ENCODE measurements at places on chromosomes 2 and 18.

DNA sequence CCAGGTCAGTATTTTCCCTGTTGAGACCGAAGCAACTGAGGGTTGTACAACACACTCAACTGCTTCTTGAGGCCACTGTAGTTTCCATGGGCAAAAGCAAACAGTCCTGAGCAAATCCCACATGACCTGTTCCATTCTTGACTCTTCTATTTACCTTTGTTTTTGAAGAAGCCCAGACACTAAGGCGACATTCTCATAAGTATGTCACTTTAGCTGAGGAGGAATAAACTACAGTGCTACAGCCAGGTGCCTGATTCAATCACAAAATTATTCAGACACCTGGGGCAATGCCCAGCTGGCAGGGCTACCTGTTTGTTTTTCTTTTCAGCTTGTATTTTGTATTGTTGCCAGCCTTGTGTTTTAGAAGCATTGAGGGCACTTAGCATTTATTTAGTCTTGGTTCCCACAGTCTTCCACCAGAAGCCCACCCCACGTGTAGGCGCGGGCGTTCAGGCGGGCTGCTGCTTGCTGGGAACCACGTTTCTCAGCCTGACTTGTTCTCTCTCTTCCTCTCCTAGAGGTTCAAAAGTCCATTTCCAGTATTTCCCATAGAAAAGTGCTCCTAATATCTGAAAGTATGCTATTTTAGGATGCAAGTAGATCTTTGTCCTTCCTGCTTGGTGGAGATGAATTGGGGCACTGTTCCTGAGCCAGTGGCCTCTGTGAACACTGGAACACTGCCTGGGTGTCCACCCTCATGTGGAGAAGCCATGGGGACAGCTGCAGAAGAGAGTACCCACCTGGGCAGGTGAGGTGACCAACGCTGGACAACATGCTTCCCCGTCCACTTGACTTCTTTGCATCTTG, 99.0 kb upstream of the COPS8 start:
- no peak for DNase-seq

GRCh38 chr2:60980071-60980815, 37.3 kb upstream of the PEX13 start:
- no peak for DNase-seq

- DNase-seq, result no peak
Measured at GRCh38 chr2:237935740-237936452, 30.9 kb upstream of the UBE2F start.

- DNase-seq, result no peak
Measured at GRCh38 chr2:216754336-216754735, 59.0 kb upstream of the IGFBP5 start.

- no peak for DNase-seq
Measured at GRCh38 chr2:205505371-205505770, 176.9 kb upstream of the NRP2 start.

- DNase-seq, result no peak
Measured at GRCh38 chr2:88066543-88066942, 1.1 kb upstream of the SMYD1 start.

- DNase-seq, result no peak
Measured at GRCh38 chr2:102753563-102754159, 8.2 kb upstream of the TMEM182 start.

DNA sequence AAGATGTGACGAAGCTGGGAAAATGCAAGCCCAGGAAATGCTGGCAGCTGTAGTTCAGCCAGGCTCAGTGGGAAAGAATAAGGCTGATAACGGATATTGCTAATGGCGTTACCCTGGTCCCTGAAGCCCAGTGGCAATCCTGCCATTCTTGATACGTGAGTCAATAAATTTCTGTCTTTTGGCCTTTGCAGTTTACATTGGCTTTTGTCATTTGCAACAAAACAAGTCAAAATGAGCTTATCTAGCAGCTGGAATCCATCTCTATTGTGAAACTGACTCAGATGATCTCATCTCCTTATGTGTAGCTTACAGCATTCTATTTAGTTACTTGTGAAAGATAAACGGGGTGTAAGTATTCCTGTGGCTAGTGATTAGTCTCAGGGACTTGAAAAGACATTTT, 43.8 kb downstream of the ARL6IP6 start:
- no peak for DNase-seq

DNA sequence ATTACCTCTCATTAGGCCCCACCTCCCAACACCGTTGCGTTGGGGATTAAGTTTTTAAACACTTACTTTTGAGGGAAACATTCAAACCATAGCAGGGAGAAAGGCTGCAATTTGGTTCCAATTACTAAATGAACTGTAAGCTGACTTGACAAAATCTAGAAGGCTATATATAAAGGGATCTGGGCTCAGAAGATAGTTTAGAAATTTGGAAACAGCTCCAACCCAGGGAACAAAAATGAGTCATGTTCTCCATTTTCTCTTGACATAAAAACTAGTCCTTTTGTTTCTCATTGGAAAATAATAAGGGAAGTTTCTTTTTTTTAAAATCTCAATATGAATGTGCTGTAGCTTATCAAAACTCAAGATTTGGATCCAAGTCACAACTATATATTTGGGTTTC, 17.5 kb downstream of the MOGAT1 start:
- DNase-seq, result no peak

GRCh38 chr2:235536711-235537110, 42.9 kb downstream of the AGAP1 start:
- DNase-seq, result no peak

DNA sequence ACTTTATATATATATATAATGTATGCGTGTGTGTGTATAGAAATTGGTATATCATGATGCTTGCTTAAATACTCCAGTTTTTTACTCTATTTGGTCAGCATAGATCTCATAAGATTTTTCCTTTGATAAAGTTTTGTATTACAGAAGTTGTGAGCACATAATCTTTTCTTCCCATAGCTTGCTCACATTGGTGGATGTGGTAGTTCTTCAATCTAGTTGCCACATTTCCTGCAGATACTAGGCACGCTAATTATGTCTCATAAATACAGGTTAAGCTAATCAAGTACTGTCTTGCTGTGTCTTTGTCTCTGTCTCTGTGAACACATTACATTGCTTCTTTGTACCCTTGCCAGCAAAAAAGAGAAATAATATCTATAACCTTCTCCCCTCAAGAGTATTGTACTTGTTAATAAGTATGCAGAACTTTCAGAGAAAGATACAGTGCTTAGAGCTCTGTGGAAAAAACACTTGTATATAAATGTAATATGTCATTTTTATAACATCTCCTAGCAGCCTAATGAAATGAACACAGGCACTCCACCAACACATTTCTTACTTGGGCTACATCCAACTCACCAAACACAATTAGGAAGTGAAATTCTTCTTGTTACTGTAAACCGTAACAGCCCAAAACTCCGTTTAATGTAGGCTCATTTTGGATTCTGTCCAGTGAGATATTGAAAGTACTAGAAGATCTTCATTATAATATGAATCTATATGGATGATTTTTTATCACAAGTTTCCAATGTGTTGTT, 306.7 kb upstream of the SLC8A1 start:
- DNase-seq, result no peak

GRCh38 chr2:15665067-15665942, 73.6 kb downstream of the DDX1 start:
- DNase-seq, result no peak

GRCh38 chr2:120707816-120708215, 27.9 kb upstream of the GLI2 start:
- DNase-seq, result no peak

- no peak for DNase-seq
Measured at GRCh38 chr18:54675076-54675475, 84.0 kb downstream of the DYNAP start.

DNA sequence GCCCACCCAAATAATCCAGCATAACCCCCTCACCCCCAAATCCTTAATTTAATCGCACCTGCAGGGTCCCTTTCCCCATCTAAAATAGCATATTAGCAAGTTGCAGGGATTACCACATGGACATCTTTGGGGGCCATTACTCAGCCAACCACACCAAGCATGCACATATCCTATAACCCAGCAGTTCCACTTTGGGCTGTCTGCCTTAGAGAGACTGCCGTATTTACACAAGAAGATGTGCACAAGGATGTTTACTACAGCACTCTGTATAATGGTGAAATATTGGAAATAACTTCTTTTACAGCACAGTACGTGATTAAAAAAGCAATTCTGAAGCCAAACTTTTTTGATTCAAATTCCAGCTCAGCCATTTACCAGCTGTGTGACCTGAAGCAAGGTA, 17.3 kb upstream of the LDLRAD4 start:
- DNase-seq, result no peak

DNA sequence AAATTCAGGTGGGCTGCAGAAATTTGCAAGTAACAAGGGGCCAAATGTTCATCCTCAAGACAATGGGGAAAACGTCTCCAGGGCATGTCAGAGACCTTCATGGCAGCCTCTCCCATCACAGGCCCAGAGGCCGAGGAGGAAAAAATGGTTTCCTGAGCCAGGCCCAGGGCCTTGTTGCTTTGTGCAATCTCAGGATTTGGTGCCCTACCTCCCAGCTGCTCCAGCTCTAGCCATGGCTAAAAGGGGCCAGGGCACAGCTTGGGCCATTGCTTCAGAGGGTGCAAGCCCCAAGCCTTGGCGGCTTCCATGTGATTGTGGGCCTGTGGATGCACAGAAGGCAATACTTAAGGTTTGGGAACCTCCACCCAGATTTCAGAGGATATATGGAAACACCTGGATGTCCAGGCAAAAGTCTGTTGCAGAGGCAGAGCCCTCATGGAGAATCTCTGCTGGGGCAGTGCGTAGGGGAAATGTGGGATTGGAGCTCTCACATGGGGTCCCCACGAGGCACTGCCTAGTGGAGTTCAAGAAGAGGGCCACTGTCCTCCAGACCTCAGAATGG, 29.2 kb downstream of the RPRD1A start:
- DNase-seq, result no peak

GRCh38 chr2:186069676-186070075, 331.1 kb downstream of the FSIP2 start:
- no peak for DNase-seq

DNA sequence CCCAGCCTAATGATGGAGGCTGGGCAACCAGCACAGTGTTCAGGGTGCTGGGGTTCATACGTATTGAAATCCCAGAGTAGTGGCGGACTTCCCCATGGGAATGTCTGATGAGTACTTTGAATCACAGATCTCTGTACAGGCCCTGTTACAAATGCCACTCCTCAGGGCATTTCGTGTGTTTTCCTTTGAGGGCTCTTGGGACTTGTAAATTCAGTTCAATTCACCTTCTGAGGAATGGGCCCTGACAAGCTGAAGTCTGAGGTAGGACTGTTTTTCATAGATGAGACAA, 288 bp upstream of the RDH14 start:
- no peak for DNase-seq

DNA sequence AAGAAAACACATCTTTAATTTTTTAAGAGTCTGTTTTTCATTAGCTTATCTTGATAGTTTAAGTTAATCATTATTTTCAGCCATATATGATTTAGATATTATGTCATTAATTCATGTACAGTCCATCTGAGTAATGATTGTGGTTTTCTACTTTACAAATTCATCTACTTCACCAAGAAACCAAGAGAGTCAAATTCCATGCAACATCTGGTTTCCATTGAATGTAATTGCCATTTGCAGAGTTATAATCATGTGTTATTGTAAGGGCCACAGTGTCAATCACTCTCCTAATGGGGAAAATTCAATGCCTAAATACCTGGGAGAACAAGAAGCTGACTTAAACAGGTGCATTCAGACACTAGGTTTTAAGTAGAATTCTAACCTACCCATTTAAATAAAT, 217.2 kb upstream of the OSR1 start:
- no peak for DNase-seq

GRCh38 chr2:23002234-23002633, 382.7 kb upstream of the KLHL29 start:
- DNase-seq, result no peak

DNA sequence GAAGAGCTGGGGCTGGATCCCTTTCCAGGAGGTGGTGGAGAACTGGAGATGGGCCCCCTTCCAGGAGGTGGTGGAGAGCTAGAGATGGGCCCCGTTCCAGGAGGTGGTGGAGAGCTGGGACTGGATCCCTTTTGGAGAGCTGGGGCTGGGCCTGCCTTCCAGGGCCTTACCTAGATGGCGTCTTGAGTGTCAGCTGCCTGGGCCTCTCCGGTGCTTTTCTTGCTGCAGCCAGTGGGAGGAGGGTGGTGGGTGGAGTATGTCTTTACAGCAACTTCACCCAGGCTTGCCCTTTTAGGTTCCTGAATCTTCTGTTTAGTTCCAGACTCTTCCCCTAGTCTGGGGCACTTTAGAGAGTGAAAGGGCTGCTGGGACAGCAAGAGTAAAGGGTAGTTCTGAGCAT, 19.1 kb upstream of the TXNDC2 start:
- DNase-seq, result no peak

- DNase-seq, result no peak
Measured at GRCh38 chr2:237120916-237121315, 35.2 kb downstream of the COPS8 start.

- no peak for DNase-seq
Measured at GRCh38 chr2:165698444-165698884, 95.6 kb downstream of the GALNT3 start.

DNA sequence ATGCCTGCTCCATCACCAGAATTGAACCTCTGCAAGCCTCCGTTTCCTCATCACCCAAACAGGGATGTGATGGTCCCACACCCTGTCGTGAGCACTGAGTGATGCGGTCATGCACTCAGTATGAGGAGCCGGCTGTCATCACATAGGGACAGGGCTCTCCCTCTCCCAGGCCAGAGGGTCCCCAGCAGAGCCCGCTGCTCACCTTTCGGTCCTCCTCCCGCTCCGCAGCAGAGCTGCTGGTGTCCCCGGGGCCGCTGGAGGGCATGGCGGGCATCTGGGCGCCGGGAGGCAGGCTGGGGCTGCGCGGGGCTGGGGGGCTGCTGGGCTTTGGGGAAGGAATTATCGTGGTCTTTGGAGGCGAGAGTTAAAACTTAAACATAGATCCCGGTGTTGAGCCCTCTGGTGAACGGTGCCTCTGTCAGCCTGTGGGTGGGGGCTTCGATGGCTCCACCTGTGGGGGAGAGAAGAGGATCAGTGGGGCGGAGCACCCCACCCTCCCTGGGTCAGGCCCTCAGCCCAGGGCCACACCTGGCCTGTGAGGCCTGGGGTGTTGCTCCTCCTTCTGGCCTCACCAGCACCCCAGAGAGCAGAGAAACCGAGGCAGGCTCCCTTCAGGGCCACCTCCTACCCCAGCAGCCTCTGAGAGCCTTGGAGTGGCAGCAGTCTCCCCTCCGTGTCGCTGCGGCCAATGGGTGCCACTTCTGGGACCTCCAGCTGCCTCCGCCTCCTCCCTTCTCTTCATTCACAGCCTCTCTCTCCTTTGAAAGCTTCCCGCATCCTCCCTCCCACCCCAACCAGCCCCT, 27.8 kb downstream of the DNMT3A start:
- DNase-seq, result no peak

DNA sequence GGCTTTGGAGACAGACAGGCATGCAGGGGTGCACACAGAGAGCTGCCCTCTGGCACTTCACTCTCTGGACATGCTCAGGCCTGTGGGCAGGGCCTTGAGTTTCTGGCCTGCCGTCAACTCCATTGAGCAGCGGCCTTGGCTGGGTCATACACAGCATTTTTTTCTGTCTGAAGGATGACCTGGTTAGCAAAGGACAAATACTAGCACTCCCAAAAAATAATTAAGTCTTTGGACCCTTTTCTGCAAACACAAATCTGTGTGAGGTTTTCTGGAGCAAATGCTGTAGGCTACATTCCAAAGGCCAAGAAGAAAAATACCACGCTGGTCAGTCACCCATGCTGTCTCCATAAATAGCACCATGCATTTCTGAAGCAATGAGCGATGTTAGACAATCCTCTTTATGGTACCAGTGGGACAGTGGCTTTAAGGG, 124.7 kb upstream of the CTAGE1 start:
- no peak for DNase-seq
